ENCODE measurements at places on chromosomes 12 and 14.
A peak's percentile ranks its signal among the peaks of the same experiment; 100 is the strongest.

- peak; percentile 90 for DNase-seq
These were observed 57.3 kb downstream of the GALNT16 start for GRCh38 chr14:69317102-69317755.

GRCh38 chr12:110585231-110585799 is 2.2 kb upstream of the PPTC7 start:
- DNase-seq: no peak

GRCh38 chr12:27319409-27319808 is 13.2 kb upstream of the BMAL2 start:
- DNase-seq: no peak

- no peak for DNase-seq
These were observed 12.8 kb downstream of the DIP2B start for GRCh38 chr12:50517421-50518048.

GRCh38 chr14:72186523-72186922 is 254.3 kb downstream of the RGS6 start:
- DNase-seq: no peak

DNA sequence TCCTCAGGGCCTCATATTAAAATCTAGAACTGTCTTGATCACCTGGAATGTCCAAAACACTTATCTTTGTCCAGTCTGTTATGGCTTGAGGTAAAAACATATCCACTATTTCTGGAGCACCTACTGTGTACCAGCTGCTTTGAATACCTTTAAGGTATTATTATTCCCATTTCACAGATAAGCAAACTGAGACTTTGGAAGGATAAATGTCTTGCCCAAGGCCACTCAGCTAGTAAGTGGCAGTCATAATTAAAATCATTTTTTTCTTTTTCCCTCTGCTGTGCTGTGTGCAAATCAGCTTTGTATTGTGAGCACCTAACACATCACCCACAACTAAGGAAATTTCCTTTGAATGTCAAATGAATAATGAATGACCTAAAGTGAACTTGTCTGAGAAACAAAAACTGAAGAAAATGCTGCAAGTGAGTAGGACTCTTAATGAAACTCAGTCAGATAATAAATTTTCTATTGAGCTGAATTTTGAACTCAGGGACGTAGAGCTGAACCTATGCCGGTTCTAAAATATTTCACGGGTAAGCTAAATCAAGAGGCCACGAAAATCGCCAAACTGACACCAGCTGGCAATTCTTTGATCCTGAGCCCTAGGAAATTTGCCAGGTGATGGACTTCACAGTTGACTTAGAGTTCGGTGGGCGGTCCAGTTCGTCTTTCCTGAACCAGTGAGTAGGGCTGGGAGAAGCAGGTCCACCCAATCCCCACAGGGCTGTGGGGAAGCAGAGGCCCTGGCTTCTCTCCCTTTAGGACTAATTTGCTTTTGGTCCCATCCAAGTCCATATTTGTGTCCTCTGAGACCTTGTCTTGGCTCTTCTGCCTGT is 159.7 kb upstream of the PWP1 start:
- DNase-seq: no peak

DNA sequence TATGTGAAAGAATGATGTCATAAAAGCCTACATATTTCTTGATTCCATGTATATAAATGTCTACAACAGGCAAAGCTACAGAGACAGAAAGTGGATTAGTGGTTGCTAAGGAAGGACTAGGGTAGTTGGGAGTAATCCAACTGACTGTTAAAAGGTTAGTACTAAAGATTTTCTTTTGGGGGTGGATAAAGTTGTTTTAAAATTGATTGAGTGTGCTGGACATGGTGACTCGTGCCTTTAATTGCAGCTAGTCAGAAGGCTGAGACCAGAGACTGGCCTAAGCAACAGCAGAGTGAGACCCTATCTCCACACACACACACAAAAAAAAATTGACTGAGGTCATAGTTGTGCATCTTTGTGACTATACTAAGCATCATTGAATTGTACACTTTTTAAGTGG is 234.3 kb downstream of the C12orf50 start:
- no peak for DNase-seq

GRCh38 chr12:66240096-66240820 is 51.2 kb downstream of the IRAK3 start:
- no peak for DNase-seq

- no peak for DNase-seq
These were observed at the start of gene TMEM253 for GRCh38 chr14:21100931-21101330. TMEM253 (plus strand) TSS chr14:21101066; CDS start chr14:21101344, 278 bp downstream.

DNA sequence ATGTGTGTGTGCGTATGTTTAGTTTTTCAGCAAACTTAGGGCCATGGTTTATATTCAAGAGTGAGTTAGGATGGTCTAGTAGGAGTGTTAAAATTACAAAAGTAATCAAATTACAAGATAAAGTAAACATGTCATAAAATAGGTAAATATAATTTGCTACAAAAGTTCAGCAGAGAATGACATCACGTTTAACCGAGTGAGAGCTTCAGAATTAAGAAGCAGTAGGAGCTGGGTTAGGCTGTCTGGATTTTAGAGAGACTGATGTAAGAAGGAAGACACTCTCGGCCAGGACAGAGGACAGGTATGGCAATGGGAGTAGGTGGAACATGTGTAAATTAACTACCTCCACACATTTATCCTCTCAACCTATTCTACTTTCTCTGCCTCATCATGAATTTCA is 11.6 kb upstream of the MGST1 start:
- DNase-seq: no peak

- DNase-seq: no peak
These were observed 214.3 kb upstream of the CDKN3 start for GRCh38 chr14:54182419-54183045.

DNA sequence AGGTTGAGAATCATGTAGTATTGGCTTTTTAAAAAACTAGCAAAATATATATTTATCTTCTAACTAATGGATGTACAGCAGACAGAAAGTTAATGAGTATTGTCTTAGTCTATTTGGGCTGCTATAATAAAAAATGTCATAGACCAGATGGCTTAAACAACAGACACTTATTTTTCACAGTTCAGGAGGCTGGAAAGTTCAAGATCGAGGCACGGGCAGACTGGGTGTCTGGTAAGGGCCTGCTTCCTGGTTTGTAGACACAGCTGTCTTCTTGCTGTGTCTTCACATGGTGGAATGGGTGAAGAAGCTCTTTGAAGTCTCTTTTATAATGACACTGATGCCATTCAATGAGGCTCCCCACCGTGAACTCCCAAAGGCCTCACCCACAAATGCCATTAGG is 70.1 kb upstream of the KRR1 start:
- no peak for DNase-seq

DNA sequence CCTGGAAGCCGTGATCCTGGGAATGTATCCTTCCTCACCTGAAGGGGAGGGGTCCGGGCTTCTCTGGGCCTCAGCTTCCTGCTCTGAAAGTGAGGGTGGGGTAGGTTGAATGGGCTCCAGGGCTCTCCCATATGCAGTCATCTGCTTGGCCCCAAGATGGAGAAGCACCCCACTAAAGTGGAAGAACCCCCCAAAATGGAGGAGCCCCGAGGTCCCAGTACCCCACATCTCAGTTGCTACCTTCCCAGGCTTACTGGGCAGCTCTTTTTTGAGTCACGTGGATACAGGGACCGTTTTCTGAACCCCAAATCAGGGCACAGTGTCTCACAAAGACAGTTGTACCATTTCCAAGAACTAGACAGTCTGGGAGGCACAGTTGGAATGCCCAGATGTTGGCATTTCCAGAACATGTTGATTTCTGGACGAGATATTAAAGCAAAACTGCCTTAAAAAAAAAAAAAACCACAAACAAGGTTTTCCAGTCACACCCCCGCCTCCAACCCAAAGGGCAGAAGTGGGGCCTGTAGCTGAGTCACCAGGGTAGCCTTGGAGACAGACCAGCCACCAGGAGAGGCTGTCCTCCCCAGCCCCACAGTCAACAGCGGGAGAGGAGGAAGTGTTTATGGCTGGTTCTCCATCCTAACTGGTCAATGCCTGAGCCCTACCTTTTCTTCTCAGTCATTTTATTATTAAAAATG is 12.1 kb downstream of the VASH1 start:
- DNase-seq: no peak

DNA sequence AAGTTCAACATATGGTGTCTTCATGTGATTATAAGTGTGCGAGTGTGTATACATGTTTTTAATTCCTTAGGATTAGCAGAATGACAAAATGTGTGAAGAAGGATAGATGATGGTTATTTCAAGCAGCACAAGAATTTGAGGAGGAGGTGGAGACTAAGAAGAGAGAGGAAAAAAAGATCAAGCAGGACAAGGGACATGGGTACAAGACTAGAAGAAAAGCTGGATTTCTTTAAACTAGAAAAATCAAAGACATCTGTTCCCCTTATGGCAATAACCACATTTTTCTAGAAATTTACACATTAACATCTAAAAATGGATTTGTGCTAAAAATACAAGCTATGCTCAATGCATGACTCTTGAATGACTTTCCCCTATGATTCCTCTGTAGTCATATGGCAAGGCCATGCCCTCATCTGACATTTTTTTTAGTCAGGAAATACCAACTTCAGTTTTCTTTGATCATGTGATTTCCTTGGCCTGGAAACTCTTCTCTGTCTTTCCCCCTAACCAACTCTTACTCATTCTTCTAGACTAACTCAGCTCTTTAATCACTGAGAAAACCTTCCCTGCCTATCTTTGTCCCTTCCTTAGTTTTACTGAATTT is 435.8 kb downstream of the NRXN3 start:
- no peak for DNase-seq

DNA sequence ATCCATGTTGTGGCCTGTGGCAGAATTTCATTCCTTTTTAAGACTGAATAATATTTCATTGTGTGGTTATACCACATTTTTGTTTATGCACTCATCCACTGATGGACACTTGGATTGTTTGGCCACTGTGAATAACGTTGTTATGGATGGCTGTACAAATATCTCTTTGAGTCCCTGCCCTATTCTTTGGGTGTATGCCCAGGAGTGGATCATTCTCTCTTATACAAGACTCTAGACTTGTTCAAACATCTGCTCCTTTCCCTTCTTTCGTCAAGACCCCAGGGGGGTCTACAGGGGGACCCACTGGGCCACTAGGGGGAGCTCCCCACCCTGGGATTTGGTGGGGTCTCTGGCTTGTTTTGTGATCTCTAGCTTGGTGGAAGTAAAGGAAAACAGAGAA is 77.4 kb downstream of the FBXL14 start:
- DNase-seq: peak; percentile 9

- DNase-seq: no peak
These were observed 21.7 kb downstream of the ELK3 start for GRCh38 chr12:96215919-96216273.

- DNase-seq: no peak
These were observed 39.2 kb upstream of the ANKRD9 start for GRCh38 chr14:102548616-102549240.

DNA sequence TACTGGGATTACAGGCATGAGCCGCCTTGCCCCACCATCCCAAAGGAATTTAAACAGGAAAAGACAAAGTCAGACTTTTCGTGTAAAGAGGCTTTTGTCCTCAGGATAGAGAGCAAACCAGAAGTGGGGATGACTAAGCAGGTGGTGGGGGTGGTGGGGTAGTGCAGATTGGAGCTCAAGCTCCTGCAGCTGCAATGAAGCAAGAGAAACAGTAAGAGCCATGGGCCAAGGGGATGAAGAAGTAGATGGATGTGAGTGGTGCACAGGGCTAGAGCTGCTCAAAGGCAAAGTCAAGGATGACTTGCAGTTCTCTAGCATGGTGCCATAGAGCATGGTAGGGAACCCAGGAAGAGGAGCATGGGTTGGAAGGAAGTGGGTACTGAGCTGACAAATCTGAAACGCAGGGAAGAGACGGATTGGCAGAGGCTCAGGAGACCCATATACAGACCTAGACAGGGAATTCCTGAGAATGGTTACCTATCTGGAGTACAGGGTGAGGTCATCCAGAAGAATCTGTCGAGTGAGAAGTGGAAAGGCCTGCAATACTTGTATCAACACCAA is 11.4 kb upstream of the RNF34 start:
- DNase-seq: peak; percentile 20

DNA sequence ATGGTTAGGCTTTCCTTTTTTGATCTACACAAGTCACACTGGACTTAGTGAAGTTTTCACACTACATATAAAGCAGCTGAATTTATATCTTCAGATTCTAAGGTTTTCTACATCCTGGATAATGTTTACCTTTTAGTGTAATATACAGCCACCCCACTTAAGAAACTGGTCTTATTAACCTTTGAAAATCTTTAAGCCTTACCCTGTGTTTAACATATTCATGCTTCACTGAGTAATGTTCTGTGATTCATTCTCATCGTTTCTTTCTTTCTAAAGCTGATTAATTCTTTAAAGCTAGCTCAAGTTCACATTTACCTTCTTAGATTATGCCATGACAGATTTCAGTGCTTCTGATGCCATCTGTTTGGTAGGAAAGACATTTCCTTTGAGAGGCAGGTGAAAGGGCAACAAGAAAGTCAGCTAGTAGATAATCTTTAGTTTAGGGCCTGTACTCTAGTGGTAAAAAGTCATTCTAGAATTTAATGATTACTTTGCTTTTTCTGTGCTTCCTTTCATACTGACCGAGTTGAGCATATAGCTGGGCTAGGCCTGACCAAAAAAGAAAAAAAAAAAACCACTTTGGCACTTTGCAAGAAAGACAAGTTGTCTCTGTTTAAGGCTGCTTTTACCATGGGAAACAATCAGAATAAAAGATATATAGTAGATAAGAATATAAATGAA is 690.9 kb upstream of the FBXO33 start:
- no peak for DNase-seq

DNA sequence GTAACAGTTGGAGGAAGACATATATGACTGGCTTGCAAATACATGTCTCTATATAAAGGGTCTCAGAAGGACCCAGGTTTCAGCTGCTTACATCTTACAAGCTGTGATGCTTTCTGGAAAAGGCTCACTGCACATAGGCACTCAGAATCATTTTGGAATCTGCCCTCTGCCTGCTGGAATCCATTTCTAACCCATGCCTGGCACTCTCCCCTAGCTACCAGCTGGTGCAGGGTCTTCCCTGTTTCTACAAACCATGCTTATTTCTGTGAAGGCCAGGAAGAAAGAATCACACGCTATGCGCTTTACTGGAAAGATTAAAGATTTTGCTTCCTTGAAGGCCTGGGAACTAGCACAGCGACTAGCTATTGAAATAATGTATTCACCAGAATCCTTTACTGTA is 151.3 kb downstream of the DICER1 start:
- DNase-seq: no peak

DNA sequence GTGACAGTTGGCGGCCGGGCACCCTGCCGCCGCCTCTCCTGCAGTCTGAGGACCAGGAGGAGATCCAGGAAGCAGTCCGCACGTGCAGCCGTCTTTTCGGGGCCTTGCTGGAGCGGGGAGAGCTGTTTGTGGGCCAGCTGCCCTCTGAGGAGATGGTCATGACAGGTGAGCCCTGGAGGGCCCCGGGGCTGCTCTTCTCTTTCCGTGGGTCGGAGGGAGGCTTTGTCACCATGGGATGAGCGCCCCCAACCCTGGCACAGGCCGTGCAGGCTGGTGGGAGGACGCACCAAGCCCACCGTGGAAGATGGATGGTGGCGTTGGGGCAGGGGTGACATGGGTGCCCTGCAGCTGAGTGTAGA is 532 bp downstream of the NOC4L start:
- DNase-seq: no peak

Data from mesenteric fat pad (tissue), 1 donor.